ENCODE measurements at places on chromosomes 13 and 19.

- DNase-seq: no peak
These were observed 143.2 kb downstream of the TSHZ3 start for GRCh38 chr19:31205887-31206518.

DNA sequence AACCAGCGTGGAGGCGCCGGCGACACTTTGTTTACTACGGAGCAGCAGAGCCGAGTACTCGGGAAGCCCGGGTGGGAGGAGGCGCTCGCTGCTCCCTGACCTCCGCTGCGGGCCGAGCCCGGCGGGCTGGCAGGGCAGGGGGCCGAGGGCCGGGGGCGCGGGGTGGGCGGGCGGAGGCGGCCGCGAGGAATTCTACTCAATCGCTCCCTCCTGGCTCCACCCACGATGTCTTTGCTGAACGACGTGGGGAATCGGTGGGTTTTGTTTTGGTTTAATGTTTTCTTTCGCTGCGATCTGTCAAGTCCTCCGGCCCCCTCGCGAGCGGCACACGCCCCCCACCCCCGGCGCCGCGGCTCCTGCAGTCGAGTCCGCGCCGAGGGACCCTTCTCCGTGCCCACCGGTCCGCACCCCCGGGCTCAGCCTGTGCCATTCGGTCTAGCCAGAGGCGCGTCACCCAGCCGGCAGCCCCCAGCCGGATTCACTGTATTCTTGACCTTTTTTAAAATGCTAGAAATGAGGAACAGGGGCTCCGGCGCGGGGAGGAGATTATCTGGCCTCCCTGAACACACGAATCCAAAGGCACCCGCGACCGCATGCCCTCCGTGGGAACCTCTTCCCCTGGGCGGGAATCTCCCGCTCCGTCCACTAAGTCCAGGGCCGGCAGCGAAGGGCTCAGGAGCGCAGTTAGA is 636 bp upstream of the FOXO1 start:
- DNase-seq: no peak

- no peak for DNase-seq
These were observed 21.9 kb upstream of the WTIP start for GRCh38 chr19:34459614-34460013.

DNA sequence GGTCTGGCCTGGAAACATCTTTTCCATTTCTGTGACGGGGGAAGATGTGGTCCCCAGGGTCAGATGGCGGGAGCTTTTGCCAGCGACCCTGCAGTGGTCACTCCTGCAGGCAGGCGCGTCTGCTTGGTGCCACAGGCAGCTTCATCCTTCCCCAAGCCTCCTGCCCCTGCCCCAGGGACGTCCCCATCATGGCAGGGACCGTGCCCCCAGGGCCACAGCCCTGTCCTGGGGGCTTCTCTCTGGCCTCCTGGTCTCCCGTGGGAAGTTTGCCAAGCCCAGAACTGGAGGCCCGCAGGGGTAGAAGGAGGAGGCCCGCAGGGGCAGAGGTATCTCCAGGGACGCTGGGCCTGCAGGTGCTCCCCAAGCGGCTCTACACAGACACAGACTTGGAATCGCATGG is 47.5 kb downstream of the TMEM255B start:
- DNase-seq: no peak

- DNase-seq: no peak
These were observed 45.7 kb upstream of the F7 start for GRCh38 chr13:113059891-113060290.

GRCh38 chr13:62022369-62022768 is 606.7 kb upstream of the PCDH20 start:
- DNase-seq: no peak

GRCh38 chr13:99367663-99368448 is 60.7 kb upstream of the GPR183 start:
- no peak for DNase-seq

GRCh38 chr19:18322759-18323460 is at the start of gene LSM4:
Gene LSM4 (minus strand): TSS chr19:18323076. CDS start chr19:18323020, 56 bp downstream.
- DNase-seq: peak; percentile 99

DNA sequence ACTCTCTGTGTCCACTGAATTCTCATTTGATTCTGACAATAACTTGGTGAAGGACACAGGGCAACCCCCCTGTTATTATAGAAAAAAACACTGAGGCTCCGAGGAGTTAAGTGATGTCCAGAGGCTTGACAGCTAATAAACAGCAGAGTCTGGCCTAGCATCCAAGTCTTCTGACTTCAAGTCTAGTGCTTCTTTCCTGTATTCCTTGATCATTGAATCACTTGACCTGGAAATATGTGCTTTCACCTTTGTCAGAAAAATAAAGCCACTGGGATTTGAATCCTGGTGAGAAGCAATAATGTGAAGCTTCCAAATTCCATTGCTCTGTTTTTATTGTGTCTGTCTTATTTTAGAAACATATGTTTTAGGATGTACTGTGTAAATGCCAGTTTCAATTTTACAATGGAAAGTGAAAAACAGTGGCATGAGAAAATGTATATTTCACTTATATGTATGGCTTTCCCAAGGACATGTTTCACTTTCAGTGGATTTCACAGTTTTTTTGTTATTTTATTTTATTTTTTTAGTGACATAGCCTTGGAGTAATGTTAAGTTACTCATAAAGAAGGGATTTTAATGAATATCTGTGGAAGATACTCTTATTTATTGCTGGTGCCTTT is 190.2 kb downstream of the GPC6 start:
- no peak for DNase-seq

- peak; percentile 12 for DNase-seq
These were observed 943 bp downstream of the SLAIN1 start for GRCh38 chr13:77698201-77699058.

DNA sequence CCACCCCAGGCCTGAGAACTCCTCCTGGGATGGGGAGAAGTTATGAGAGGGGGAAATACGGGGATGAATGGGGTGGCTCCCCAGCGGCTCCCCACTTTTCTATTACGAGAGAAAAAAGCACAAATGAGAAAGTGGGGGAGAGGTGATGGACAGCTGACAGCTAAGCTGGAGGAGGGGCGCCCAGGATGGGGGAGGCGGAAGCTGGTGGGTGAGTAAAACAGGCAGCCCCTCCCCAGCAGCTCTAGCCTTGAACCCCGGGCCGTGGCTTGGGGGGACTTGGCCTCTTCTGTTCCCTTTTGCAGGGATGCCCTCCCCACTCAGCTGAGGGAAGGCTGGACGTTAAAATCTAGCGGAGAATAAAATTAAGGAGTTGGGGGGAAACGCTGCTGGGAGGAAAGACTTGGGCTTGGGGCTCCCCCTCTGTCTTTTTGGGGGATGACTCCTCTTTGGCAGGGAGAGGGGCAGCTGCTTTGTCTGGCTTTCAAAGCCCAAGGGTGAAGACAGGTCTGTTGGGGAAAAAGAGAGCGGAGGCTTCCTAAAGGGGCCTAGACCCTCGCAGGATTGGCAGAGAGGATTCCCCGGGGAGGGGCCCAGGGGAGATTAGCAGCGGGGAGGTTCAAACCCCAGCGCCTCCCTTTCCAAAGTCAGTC is 1.4 kb upstream of the SAMD1 start:
- DNase-seq: no peak

- DNase-seq: no peak
These were observed 9.4 kb downstream of the RFPL4AL1 start for GRCh38 chr19:55778331-55778730.

- no peak for DNase-seq
These were observed 16.3 kb downstream of the DPP9 start for GRCh38 chr19:4707322-4707721.
